ENCODE measurements at places on chromosomes 2 and 18. TPM values are rescaled to one million over a fixed set of nuclear protein-coding genes. Genes with fewer than 3 reads are reported as not detected.

Gene ARHGAP28
- total RNA-seq, result not detected

Gene ICA1L
- 1.3 TPM for total RNA-seq

Gene CXCR1
- total RNA-seq, result not detected

Gene COL6A3
- 0.24 TPM for total RNA-seq

Gene MALT1
- total RNA-seq, result 8.7 TPM

Gene SLC5A7
- total RNA-seq, result not detected

Gene SFTPB
- 0.12 TPM for total RNA-seq

Gene CDH2
- total RNA-seq, result 42.7 TPM

Gene BOLL
- total RNA-seq, result not detected

Gene C2orf15
- 0.51 TPM for total RNA-seq

Gene SRD5A2
- total RNA-seq, result 0.02 TPM

Gene CNDP2
- 82.4 TPM for total RNA-seq

Gene CAB39
- 58.5 TPM for total RNA-seq
